Bronchial epithelial cell (primary cell): ENCODE measurements at places on chromosomes 11 and 22. TPM values are rescaled to one million over a fixed set of nuclear protein-coding genes. Genes with fewer than 3 reads are reported as not detected.
A peak's percentile ranks its signal among the peaks of the same experiment; 100 is the strongest.

MUC2 gene
- total RNA-seq, result not detected in 2 replicates

GRCh38 chr11:10125522-10126133 is 168.4 kb downstream of the SBF2 start:
- no peak for DNase-seq

DNA sequence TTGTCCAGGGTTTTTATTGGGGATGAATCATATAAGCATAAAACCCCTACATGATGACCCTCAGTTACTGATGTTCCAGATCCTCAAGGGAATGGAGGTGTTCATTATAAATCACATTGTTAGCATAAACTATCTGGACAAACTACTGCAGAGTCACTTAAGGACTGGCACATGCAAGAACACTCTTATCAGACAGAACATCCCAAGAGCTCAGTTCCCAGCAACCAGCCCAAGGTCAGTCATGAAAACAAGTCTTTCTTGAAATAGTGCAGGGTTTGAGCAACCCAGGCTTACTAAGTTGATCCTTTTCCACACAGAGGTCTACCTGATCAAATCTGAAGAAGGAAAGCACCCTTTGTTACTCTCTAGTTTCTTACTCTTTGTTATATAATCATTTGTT is 13.5 kb upstream of the PTS start:
- no peak for DNase-seq

DRAP1 gene
- 176 and 429 TPM in 2 replicates for total RNA-seq

DNA sequence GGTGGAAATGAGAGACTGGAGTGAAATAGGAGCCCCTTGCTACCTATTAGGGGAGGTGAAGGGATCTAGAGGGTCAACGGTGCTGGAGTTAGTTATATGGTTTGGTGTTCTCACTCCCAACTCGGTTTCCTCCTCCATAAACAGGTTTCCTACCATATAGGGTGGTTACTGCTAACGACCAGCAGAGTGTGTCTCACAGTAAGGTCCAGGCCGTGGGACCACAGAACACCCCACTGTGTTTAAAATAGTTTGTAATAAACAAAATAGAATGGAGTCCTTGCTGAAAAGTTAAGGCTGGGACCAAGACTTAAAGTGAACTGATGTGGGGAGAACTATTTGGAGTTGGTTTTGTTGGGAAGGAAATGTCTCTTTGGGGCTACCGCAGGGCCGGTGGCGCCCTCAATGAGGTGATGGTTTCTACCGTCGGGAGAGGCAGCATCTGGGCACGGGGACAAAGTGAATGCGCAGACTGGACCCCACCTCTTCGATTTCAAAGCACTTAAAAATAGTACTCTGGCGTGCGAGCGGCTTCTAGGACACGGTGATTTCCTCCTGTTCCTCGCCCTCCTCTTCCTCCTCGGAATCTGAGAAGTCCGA is 4.5 kb downstream of the DBX1 start:
- no peak for DNase-seq

- peak; percentile 75 for DNase-seq
These were observed 55.1 kb downstream of the PACSIN2 start for GRCh38 chr22:42959576-42960509.

GDPD4 gene
- total RNA-seq, result not detected in 2 replicates
